Activated CD4-positive, alpha-beta T cell treated with anti-CD3 and anti-CD28 coated beads for 4 hours (primary cell): ENCODE measurements at places on chromosomes 6 and 20.

DNA sequence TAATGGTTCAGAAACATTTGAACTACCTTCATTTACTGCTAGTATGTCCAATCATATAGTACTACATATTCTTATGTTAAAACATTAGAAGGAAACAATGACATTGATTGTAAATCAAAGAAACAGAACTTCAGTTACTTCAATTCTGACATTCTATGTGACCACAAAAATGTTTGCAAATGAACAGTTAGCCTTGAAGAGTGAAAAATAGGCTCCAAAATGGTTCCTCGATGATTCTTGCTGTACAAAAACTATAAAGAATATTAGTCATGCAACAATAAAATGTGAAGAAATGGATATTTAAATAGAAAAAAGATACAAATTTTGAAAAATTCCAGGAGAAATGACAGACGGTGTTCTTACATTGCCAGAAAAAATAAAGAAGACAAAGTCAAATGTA lies 686.9 kb downstream of the BCKDHB start:
- no peak for DNase-seq

DNA sequence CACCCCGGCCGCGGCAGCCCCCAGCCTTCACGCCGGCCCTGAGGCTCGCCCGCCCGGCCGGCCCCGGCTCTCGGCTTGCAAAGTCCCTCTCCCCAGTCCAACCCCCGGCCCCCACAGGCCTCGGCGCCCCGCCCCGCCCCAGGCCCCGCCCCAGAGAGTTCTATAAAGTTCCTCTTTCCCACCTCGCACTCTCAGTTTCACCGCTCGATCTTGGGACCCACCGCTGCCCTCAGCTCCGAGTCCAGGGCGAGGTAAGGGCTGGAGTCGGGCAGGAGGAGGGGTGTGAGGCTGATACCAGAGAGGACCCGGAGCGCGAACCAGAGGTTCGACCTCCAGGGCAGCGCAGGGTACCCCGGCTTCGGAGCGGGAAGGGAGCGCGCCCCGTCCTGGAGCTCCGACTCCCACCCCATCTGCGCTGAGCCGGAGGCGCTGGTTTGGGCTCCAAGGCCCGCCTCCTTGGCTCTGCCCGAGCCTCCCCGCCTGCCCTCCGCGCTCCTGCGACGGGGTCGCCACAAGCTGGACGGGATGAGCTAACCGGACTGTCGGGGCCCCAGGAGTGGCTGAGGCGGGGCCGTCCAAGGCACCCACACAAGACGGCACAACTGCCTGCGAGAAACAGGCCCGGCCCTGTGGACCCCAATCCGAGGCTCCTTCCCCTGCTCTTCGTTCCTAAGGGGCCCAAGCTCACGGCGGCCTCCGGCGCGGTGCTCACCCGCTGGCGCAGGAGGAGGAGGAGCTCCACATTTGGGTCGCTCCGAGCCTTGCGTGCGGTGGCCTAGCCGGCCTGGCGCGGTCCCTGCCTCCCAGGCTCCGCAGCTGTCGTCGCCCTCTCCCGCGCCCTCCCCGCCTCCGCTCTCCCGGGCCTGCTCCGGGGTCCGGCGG lies at the start of gene IRF4:
IRF4 (plus strand) TSS at position 194 of the 882 bp plus-strand sequence. CDS start 1,401 bp downstream, outside the sequence.
- DNase-seq, result peak; percentile 81

DNA sequence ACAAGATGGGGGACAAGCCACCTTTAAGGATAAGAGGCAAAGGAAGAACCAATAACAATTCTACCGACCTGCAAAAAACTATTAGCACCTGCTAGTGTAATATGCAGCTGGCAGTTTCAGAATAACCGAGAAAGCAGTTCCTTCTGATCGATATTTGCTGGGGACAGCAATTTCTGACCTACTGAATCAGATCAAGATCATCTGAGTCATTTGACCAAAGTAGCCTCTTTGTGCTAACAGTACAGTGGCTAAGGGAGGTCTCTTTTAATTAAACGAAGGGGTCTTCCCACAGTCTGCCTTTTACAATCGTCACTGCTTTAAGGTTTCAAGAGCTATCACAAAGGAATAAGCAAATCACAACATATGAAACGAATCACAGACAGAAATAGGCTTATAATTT lies 318.9 kb downstream of the BTBD9 start:
- no peak for DNase-seq

DNA sequence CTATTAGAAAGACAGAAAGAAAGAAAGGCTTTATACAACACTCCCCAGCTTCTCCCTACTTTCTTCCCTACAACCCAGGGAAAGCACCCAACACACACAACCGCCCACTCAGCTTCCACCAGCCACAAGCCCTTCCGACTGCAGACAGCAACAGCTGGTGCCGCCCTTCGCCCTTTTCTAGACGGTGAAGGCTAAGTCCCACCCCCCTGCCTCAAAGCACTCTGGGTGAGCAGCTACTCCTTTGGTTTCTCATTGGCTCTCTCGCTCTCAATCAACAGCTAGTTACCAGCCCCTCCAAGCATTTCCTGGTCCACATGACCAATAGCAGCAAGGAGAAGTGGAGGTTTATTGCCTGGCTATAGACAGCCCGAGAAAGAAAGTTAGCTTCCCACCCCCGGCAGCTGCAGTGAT lies 230.1 kb upstream of the MOCS1 start:
- no peak for DNase-seq

DNA sequence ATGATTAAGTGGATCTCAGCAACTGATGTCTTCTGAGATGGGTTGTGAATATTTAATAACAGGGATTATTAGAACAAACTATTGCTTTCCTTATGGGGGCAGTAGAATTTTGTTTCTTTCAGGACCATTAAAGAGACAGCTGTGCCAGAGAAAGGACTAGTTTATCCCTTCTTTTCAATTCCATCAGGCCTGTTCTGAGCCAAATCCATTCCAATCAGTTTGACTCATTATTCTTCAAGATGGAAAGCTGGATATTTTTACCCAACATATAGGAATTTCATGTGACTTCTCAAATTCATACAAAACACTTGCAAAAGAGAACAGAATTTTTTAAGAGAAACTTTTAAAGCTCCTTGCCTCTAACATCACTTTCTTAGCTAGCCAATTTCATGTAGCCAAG lies 722.0 kb upstream of the FLRT3 start:
- no peak for DNase-seq

DNA sequence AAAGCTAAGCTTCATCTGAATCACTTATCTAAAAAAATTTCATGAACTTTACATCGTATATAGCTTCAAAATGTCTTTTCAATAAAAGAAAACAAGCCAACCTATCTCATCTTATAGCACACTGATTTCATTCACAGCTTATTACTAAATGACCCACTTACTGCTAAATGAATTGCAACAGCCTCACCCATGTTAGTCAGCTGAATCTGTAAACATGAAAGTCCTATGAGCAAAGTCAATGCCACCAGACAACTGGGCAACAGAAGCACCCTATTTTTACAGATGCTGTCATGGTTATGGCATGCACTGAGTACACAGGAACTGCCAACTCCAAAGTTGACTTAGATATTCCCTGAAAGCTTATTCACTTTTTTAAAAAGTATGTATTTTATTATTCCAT lies 41.2 kb upstream of the DST start:
- DNase-seq, result no peak

GRCh38 chr6:44012078-44012493 lies 115.2 kb downstream of the MRPL14 start:
- no peak for DNase-seq

DNA sequence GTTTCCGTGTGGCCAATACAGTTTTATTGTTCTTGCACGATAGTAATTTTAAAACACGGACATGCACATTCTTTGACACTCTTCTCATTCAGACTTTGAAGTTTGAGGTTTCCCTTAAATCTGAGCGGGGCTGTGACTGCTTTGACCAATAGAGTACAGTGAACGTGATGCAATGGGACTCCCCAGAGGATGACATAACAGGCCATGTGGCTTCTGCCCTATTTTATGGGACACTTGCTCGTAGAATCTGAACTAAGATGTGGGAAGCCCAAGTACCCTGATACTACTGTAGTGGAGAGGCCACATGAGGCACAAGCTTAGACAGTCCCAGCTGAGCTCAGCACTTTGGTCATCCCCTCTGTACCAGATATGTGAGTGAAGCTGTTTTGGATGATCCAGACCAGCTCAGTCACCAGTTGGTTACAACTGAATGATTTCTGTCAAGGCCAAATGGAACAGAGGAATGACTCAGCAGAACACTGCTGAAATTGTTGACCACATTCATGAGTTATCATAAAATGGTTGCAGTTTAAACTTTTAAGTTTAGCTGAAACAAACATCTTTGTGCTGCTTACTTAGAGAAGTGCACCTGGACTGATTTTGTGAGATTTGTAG lies 279.4 kb downstream of the RFPL4B start:
- DNase-seq, result no peak

DNA sequence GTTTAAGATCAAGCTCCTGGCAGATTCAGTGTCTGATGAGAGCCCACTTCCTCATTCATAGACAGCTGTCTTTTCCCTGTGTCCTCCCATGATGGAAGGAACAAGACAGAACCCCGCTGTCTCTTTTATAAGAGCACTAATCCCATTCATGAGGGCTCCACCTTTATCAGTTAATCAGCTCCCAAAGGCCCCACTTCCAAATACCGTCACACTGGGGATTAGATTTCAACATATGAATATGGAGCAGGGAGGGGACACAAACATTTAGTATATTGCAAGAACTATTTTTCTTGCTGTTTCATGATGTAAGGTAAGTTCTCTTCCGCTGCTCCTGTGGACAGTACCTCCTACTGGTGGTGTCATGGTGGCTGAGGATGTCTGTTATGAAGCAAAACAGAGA lies 158.3 kb upstream of the IRAK1BP1 start:
- no peak for DNase-seq

DNA sequence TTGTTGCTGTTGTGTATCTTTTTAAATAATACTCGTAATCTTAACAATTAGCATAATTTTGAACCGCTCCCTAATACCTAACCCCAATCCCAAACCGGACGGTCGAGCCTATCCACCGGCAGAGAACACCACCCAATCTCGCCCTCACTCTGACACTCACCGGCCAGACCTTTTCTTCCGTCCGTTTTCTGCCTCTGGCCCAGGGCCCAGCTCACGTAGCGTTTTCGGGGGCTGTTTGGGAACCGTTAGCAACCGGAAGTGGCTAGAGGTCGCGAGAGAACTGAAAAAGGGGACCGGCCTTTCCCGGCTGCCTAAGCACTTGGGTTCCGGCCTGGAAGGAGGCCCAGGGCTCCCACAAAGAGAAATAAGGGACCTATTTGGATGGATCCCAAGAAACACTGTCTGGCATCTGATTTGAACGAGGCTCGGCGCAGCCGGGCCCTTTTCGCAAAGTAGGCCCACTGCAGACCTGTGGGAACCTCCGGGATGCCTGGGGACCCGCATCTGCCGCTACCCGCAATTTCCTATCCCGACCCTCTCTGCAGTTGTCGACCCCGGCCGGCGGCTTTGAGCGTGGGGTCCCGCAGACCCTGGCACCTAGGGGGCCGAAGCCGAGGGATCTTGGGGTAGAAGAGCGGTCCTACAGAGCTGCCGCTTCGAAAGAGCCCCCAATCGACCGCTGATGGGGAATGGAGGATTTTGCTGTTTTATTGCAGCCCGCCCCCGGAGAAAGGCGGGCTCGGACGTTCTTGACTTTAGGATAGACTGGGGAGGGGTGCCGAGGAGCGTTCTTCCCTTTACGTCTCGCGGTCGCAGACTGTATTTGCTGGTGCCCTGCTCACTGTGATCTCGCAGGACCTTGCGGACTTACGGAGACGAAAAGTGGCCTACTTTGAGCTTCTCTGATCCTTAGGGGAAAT lies 4.8 kb upstream of the ZKSCAN8 start:
- peak; percentile 74 for DNase-seq

GRCh38 chr20:34824806-34825529 lies 483 bp downstream of the NCOA6 start:
- DNase-seq, result peak; percentile 62

GRCh38 chr20:36745234-36745926 lies 510 bp downstream of the NDRG3 start:
- DNase-seq, result no peak

DNA sequence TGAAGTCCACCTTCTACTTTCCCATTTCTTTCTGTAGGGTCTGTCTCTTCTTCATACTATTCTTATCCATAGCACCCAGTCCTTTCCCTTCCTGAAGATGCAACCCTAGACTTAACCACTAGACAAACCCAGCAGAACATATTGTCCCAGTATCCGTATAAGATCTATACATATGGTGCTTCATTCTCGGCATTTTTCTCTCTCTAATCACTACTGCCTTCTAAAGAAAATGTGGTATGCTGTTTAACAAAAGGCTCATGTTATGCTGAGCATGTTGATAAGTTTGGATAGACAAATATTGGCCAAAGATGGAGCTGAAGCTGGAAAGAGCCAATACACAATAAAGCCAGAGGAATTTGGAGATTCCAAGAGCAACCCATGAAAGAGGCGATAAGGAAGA lies 212.6 kb downstream of the MAFB start:
- no peak for DNase-seq

- DNase-seq, result no peak
Measured at GRCh38 chr6:150490586-150490985, 109.1 kb upstream of the PLEKHG1 start.

GRCh38 chr20:5090191-5090590 lies 29.6 kb downstream of the PCNA start:
- no peak for DNase-seq

DNA sequence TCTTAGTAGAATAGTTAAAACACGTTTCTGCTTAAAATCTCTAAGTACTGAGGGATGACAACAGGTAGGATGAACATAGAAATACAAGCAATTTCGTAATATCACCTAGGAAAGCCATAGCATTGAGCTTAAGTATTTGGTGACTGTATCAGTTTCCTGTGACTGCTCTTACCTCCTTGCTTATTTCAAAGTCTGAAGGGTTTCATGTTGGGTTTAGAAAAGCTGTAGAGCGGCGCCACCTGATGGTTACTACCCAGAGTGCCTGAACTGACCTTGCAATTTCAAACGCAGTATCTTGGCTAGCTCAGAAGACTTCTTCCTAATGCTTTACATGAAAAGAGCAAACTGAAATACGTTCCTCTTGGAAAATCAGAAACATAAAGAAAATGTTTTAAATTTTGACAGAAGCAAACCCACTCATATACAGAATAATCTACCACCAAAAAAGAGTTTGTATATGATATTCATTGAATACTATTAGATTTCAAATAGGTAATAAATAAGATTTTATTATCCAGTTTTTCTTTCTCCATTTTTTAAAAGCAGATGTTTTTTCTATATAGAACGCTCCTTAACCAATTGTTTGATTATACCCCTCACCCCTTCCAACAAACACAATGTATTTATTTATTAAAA lies 82.3 kb upstream of the RIPOR2 start:
- DNase-seq, result peak; percentile 80

DNA sequence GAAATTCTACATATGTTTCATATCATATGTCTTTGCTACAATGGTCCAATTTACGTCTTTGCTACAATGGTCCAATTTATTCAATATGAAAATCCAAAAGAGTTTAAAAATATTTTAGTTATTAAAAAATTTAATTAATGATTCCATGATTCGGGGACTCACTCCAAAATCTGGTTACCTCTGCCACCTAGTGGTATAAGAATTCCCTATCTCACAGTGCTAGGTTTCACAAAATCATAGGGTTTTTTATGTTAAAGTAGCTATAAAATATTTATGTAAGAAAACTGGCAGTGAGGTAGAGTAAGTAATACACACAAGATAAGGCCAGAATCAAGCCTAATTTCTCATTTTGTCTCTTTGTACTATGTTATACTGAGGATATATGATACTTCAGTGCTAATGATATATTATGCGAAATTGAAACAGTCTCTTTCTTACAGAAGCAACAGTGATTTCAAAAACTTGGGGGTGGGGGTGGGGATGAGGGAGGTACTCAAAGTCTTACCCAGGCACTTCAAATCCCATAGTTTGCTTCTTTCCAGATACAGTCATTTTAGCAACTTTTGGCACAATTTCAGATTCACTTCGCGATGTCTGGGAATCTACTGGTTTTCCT lies 52.3 kb downstream of the HBS1L start:
- DNase-seq, result no peak

- DNase-seq, result peak; percentile 65
Measured at GRCh38 chr6:24935366-24936152, at the start of gene RIPOR2. RIPOR2 (minus strand) TSS chr6:24935960; CDS start chr6:24935898, 62 bp downstream.
